ENCODE measurements at places on chromosomes 7 and 10.

DNA sequence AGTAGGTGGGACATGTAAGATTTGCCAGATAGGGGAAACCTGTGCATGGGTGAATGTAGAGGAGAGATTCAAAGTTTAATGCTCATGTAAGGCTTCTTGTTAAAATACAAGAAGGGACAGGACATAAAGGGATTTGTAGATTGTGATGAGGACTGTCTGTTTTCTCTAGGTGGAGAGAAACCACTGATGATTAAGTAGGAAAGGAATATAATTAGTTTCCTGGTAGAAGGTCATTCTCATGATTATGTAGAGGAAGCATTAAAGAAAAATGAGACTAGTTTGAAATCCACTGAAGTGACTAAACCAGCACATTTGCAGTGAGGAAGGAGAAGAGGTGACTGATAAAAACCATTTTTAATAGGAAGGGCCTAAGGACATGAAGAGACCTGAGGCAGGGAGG is 19.6 kb upstream of the MACC1 start:
- no peak for DNase-seq

GRCh38 chr7:158549616-158550393 is 37.8 kb downstream of the PTPRN2 start:
- no peak for DNase-seq

DNA sequence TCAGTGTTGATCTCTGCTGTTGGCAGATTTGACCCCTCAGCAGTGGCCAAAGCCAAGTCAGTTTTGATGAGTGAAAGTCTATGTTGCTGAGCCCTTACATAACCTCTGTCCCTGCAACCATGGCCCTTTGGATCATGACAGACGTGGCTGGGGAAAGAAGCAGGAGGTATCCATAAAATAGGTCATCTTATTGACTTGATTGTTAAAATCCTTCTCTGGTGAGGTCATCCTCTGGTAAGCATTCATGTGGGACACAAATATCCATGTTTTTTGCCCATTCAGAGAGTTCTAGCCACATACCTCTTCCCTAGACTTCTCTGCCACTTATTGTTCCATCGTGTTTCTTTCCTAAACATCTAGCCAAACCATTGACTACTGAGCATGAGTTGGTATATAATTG is 251.9 kb upstream of the PTER start:
- DNase-seq, result no peak

- no peak for DNase-seq
These were observed 143.9 kb downstream of the PFKFB3 start for GRCh38 chr10:6346631-6347030.

DNA sequence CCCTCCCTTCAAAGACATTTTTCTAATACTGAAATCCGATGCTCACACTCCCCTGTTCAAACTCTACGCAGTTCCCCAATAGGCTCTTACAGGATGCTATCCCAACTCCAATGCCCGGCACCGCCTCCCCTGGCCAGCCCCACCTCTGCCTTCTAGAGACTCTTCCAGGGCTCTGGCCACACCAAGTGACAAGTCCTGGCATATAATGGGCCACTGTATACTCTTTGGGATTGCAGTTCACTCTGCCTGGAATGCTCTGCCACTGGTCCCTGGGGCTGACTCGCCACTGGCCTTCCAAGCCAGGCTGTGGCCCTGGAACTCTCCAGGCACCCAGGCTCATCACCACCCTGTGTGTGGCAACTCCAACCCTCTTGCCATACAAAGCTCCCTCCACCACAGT is 3.1 kb upstream of the BRI3 start:
- no peak for DNase-seq

DNA sequence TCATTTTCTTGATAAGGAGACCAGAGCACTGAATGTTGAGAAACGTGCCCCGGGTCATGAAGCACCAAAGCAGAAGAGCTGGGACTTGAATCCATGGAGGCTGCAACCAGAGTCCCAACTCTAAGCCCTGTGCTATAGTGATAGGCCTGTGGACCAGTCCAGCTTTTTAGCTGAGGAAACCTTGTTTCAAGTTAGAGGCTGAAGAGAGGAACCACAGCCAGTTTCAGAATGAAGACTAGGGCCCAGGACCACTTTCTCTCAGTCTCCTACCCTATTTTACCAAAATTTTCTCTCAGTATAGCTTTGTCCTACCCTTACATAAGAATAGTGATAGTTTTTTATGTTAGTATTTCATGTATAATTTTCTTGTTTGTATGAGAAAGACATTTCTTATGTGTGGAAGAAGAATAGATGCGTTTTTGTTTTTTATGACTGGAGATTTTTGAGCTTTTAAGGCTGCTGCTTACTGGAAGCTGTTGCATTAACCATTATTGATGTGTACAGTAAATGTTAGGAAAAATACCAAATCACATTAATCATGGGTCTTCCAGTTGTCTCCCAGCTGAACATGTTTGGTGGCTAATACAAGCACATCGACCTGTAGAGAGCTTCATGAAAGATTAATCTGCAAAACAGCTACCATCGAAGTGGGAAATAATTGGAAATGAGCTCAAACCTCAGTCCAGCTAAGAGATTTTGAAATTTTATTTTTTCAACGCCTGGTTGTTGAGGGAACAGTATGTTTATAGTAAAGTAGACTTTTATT is 45.0 kb upstream of the CSTF2T start:
- DNase-seq, result no peak

Data from fibroblast of gingiva (primary cell).